GM23248 (cell line): ENCODE measurements at places on chromosomes 3 and 15.
A peak's percentile ranks its signal among the peaks of the same experiment; 100 is the strongest.

DNA sequence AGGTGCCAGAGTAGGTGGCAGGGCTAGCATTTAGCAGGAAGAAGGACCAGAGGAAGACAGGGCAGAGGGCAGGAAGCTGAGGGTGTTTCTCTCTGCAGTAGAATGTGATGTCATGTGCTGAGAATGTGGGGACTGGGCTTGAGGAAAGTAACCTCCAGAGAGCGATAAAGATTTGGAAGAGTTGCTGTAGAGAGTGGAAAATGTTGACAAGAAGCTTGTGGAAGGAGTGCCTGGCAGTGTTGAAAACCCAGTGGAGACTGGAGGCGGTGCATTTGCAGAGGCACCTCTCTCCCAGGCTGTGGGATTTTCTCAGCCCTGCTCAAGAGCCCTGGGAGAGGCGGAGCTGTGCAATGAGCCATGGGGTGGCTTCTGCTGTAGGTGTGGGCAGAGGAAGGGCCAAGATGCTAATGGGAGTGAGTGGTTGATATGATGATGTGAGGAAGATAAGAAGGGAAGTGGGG, 54.8 kb downstream of the MESD start:
- peak; percentile 60 for DNase-seq

- peak; percentile 85 for DNase-seq
Observed at GRCh38 chr3:147945968-147946519, 536.9 kb downstream of the ZIC1 start.

GRCh38 chr3:133884887-133885711, 10.6 kb downstream of the RAB6B start:
- DNase-seq = no peak

GRCh38 chr15:40793216-40793989, 13.5 kb upstream of the ZFYVE19 start:
- DNase-seq = peak; percentile 93
